Cardiac atrium fibroblast (primary cell): ENCODE measurements at places on chromosomes 1 and 21. TPM values are rescaled to one million over a fixed set of nuclear protein-coding genes. Genes with fewer than 3 reads are reported as not detected.

FMO1 gene
- total RNA-seq = not detected in 2 replicates

CFHR4 gene
- total RNA-seq = not detected in 2 replicates

SMYD3 gene
- 13.6 and 14.4 TPM in 2 replicates for total RNA-seq

VASH2 gene
- total RNA-seq = 2.1 TPM in 1 of 2 replicates, not detected in the other

GBP3 gene
- 16.5 and 20.9 TPM in 2 replicates for total RNA-seq

NIBAN1 gene
- 13.5 and 13.8 TPM in 2 replicates for total RNA-seq

DMAP1 gene
- total RNA-seq = 19.1 and 36.3 TPM in 2 replicates

OR2L2 gene
- total RNA-seq = not detected in 2 replicates

CAMK1G gene
- not detected in 2 replicates for total RNA-seq

KIF2C gene
- 6.1 and 10.4 TPM in 2 replicates for total RNA-seq

FAM72D gene
- total RNA-seq = not detected in 2 replicates

OR2L5 gene
- not detected in 2 replicates for total RNA-seq

TRIM45 gene
- 1.1 and 3.1 TPM in 2 replicates for total RNA-seq

MEF2D gene
- total RNA-seq = 20.4 and 26.9 TPM in 2 replicates

OR2G6 gene
- total RNA-seq = not detected in 2 replicates

LDLRAD1 gene
- not detected in 2 replicates for total RNA-seq

ECE1 gene
- total RNA-seq = 153 and 204 TPM in 2 replicates

CADM3 gene
- total RNA-seq = 22.6 and 52.0 TPM in 2 replicates

SELENBP1 gene
- total RNA-seq = 65.3 and 69.2 TPM in 2 replicates

SYNC gene
- total RNA-seq = 31.2 and 45.2 TPM in 2 replicates

KRTAP7-1 gene
- not detected in 2 replicates for total RNA-seq

ANKRD45 gene
- total RNA-seq = not detected in 2 replicates

HLX gene
- 7.0 and 10.5 TPM in 2 replicates for total RNA-seq

DMRTA2 gene
- total RNA-seq = not detected in 2 replicates

DCST2 gene
- total RNA-seq = 0.18 TPM in 1 of 2 replicates, not detected in the other

SGIP1 gene
- 0.81 and 3.2 TPM in 2 replicates for total RNA-seq

AADACL4 gene
- not detected in 2 replicates for total RNA-seq

CCDC27 gene
- total RNA-seq = not detected in 2 replicates

CD5L gene
- total RNA-seq = not detected in 2 replicates

GUCA2A gene
- not detected in 2 replicates for total RNA-seq

C1orf87 gene
- not detected in 2 replicates for total RNA-seq

SYPL2 gene
- total RNA-seq = under 0.01 TPM in 2 replicates

PAPPA2 gene
- total RNA-seq = 2.5 and 4.1 TPM in 2 replicates

SLFNL1 gene
- total RNA-seq = 0.16 and 0.90 TPM in 2 replicates

AMY2A gene
- not detected in 2 replicates for total RNA-seq

TLCD4 gene
- 0.32 and 0.54 TPM in 2 replicates for total RNA-seq

SDHC gene
- 19.9 and 38.8 TPM in 2 replicates for total RNA-seq

SLC25A34 gene
- total RNA-seq = 0.32 and 0.54 TPM in 2 replicates

TEDDM1 gene
- total RNA-seq = not detected in 2 replicates

IVNS1ABP gene
- total RNA-seq = 14.4 and 17.8 TPM in 2 replicates

ARMH1 gene
- not detected in 2 replicates for total RNA-seq

NR1I3 gene
- not detected in 2 replicates for total RNA-seq

MRPL24 gene
- total RNA-seq = 61.2 and 66.1 TPM in 2 replicates

PRR9 gene
- total RNA-seq = not detected in 2 replicates

KLF17 gene
- total RNA-seq = under 0.01 and 0.16 TPM in 2 replicates

ATP1A2 gene
- total RNA-seq = 1.3 TPM in 1 of 2 replicates, not detected in the other

DEPDC1 gene
- 4.2 and 14.7 TPM in 2 replicates for total RNA-seq

NUF2 gene
- total RNA-seq = 3.6 and 4.7 TPM in 2 replicates
